ENCODE measurements at places on chromosomes 2 and 18.

DNA sequence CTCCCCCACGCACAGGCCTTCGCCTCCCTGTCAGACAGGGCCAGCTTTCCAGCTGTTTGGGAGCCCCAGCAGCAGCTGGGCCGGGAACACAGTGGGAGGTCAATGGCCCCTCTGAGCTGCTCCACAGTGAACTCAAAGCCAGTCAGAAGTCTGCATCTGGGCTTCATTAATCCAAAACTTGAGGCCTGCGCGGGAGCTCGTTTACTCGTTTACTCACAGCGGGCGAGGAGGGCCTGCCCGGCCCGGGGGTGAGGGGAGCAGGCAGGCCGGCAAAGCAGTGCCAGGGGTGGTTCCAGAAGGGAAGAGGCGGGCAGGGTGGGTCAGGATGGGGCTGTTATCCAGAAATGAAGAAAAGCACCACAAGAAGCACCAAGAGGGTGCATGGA is 36.8 kb upstream of the SEMA4C start:
- no peak for DNase-seq

DNA sequence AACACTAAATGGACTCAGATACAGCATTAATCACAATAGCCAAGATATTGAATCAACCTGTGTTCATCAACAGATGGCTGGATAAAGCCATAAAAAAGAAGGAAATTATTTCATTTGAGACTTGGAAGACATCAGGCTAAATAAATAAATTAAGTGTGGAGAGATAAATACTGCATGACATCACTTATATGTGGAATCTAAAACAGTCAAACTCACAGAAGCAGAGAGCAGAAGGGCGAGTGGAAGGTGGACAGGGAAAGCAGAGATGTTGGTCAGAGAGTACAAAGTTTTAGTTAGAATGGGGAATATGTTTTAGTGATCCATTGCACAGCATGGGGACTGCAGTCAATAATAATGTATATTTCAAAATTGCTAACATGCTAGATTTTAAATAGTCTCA is 207.2 kb downstream of the VAPA start:
- DNase-seq = no peak

DNA sequence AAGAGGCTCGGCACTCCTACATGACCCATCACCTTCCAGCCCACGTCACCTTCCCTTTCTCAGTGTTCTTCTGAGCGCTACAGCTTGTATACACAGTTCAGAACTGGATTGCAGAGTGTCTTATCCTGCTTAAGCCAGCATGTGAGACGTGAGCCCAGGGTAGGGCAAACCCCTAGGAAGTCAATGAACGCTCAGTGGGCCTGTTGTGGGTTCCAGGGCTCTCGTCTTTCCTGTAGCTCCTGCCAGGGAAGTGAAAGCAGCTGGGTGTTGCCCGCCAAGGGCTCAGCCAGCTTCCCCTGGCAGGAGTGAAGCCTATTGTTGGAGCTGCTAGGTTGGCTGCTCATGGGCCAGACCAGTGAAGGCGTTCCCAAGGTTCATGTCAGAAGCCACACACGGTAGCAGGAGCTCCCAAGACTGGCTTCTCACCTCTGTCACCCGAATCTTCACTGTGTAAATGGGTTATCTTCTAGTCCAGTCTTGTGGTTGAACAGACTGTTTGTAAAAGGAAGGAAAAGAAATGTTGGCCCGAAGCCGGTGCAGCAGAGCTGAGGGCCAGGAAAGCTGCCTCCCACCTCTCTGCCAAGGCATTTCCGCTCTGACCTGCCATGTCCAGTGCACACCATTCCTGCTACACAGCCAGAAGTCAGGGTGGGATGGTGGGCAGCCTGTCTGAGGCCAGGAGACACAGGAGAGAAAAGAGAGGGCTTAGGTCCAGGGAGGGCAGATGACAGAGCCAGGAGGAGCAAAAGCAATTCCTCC is 69.6 kb upstream of the RMDN2 start:
- no peak for DNase-seq

- DNase-seq = no peak
These were observed 137.6 kb downstream of the LAMA1 start for GRCh38 chr18:6979954-6980353.

- DNase-seq = no peak
These were observed 36.0 kb downstream of the TPGS2 start for GRCh38 chr18:36792634-36793283.

GRCh38 chr2:200296118-200296517 is 10.4 kb upstream of the SPATS2L start:
- DNase-seq = no peak

GRCh38 chr2:189302274-189302948 is 122.8 kb upstream of the COL5A2 start:
- no peak for DNase-seq

- no peak for DNase-seq
These were observed 19.0 kb upstream of the ESPNL start for GRCh38 chr2:238081150-238081549.

DNA sequence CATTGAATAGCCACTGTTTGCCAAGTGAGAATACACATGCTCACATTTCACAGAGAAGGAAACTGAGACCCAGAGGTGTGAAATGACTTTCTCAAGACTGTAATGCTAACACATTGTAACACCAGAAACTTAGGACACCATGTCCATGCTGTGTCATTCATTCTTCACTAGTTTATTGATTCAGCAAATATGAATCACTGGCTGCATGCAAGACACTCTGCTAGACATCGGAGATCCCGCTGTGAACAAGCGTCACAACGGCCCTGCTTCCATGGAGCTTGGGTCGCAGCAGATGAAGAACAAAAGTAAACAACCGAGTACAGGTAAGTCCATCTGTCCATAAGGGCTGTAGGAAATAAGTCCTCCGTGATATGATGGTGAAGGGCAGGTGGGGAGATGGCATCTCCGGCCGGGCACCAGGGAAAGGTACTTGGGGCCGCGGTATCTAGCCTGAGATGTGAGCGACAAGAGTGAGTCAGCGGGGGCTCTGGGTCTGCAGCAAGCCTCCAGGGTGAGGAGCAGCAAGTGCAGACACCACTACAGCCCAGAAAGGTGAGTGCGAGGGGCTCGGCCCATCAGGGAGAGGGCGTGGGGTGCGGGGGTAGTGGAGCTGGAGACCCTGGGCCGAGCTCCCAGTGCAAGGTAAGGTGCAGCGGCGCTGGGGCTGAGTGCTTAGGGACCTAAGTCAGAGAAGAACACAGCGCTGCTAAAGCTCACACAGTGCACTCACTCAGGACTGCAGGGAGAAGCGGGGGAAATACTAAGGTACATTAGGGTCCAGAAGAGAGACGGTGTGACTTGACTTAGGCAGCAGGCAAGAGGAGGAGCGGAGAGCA is 391.2 kb downstream of the FBXO15 start:
- DNase-seq = no peak

DNA sequence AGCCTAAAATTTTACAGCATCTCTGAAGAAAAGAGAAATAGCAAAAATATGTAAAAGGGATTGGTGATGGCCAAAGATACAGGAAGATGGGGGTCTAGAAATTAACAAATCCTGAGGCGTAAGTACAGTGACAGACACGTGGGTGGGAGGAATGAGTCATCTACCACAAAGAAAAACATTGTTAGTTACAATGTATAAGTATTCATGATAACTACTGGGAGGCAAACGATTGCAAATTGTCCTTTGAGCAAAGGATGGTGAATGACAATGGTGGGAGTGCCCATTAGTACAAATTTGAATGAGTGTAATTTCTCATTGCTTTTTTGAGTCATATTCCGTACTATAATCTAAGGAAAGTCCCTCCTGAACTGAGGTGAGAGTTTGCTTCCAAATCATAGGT is 809.0 kb upstream of the FAM98A start:
- no peak for DNase-seq

- DNase-seq = no peak
These were observed 213.2 kb upstream of the HS6ST1 start for GRCh38 chr2:128531856-128532255.

GRCh38 chr18:22710673-22711191 is 222.4 kb upstream of the RBBP8 start:
- no peak for DNase-seq

DNA sequence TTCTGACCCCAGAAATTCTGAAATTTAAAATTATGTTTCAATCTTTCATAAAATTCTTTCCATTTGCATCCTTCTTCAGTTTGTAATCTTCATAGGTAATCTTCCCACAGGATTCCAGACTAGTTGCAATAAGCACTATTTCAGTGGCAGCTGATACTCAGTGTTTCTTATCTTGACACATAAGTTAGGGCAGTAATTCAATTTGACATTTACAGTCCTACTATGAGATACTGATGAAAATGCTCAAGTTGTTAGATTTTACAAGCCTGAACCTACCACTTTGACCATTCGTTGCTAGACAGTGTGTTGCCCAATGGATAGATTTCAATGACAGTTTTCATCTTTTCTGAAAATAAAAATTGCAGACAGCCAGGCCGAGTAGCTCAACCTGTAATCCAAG is 10.4 kb downstream of the METTL21A start:
- no peak for DNase-seq

DNA sequence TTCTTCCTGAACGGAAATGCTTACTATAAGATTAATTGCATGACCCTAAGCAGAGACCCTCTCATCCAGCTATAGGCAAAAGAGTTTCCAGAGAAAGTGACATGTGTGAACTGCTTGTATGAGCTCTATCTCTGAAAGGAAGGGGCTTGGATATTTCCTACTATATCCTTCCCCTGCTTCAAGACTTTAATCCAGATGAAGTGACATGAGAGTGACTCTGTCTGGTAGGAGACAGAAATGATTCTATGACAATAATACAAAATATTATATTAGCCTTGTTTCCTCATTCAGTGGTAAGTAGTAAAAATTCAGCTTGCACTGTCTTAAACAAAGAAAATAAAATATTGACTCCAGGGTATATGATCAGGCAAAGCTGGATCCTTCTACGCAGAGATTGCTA is 37.5 kb downstream of the NABP1 start:
- DNase-seq = no peak

DNA sequence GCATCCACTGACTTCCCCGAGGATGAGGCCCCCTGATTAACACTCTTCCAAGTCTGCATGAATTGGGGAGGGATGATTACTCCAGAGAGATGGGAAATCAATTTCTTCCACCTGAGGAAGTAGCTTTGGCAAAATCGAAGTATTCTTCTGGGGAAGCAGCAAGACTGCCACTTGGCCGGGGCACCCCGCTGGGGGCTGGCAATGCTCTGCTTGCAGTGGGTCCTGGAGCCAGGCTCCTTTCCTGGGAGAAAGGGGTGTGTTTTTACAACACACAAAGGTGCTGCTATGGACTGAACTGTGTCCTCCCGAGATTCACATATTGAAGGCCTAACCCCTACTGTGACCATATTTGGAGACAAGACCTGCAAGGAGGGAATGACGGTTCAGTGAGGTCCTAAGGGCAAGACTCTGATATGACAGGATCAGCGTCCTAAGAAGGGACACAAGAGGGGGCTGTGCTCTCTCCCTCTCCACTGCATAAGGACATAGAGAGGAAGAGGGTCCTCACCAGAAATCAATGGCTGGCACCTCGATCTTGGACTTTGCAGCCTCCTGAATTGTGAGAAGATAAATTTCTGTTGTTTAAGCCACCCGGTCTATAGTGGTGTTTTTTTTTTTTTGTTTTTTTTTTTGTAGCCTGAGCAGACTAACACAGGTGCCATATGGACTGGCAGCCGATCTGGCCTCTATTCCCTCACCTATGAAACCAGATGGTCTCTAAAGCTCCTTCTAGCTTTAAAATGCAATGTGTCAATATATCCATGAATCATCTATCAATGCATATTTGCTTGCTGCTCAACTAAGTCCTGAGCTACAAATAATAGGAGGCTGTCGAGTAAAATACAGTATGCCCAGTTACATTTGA is 3.6 kb upstream of the SMARCAL1 start:
- DNase-seq = no peak

DNA sequence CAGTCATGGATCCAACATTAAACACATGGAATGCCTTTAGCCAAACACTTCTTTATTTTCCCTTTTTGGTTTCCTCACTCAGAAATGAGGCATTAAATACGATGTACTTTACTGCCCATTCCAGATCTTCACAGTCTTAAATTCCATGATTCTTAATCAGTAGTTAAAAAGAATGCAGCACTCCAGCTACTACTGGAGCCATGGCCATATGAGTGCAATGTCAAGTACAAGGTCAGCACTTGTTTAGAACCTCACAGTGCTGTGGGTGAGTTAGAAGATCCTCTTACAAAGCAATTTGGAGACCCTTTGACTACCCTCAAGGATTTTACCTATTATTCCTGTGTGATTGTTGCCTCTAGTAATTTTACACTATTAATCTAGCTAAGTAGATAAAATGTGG is 550.3 kb upstream of the LRRTM1 start:
- no peak for DNase-seq

DNA sequence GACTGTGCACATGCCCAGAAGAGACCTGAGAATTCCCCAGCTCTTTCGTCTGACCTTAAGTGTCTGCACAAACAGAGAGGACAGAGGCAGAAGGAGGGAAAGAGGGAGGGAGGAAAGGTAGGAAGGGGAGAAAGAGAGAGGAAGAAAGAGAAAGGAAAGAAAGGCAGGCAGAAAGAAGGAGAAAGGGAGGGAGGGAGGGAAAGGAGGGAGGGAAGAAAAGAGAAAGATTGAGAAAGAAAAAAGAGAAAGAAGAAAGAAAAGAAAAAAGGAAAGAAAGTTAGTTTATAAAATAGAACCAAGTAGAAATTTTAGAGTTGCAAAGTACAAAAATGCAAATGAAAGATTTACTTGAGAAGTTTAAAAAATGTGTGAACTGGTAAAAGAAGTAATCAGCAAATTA is 7.4 kb upstream of the POLR1B start:
- DNase-seq = no peak

- no peak for DNase-seq
These were observed 224.8 kb downstream of the NEDD4L start for GRCh38 chr18:58268849-58269248.

- no peak for DNase-seq
These were observed 6.7 kb upstream of the SDC1 start for GRCh38 chr2:20231598-20232026.

DNA sequence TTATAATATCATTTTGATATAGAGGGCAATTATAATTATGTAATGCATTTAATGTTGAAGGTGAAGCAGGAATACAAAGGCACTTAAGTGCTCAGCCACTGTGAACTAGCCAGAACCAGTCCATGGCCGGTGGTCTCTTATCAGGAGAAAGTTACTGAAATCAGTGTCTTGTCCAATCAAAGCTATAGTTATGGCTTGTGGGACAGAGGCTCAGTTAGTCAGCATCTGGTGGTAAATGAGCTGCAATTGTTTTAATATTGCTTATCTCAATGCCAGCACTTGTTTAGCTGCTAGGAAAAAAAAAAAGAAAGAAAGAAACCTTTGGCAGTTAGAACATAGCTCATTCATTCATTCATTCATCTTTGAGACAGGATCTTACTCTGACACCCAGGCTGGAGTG is 3.8 kb upstream of the ALS2 start:
- no peak for DNase-seq

DNA sequence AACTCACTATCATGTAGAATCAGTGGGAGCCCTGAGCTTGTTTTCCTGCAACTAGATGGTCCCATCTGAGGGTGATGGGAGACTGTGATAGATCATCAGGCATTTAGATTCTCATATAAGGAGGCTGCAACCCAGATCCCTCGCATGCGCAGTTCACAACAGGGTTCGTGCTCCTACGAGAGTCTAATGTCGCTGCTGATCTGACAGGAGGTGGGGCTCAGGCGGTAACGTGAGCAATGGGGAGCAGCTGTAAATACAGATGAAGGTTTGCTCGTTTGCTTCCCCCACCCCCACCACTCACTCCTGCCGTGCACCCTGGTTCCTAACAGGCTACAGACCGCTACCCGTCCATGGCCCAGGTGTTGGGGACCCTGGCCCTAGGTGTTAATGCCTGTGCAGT is 113.6 kb downstream of the RNF144A start:
- DNase-seq = no peak

Data from left renal cortex interstitium (tissue), 4 donors.